ENCODE measurements at places on chromosomes 7 and 10. TPM values are rescaled to one million over a fixed set of nuclear protein-coding genes. Genes with fewer than 3 reads are reported as not detected.

GRCh38 chr7:46143949-46144917, 223.2 kb upstream of the IGFBP3 start:
- DNase-seq = no peak

GRCh38 chr10:103042129-103042528, 124.0 kb downstream of the CNNM2 start:
- no peak for DNase-seq

GRCh38 chr7:75881436-75882095, 2.7 kb downstream of the RHBDD2 start:
- DNase-seq = no peak

DNA sequence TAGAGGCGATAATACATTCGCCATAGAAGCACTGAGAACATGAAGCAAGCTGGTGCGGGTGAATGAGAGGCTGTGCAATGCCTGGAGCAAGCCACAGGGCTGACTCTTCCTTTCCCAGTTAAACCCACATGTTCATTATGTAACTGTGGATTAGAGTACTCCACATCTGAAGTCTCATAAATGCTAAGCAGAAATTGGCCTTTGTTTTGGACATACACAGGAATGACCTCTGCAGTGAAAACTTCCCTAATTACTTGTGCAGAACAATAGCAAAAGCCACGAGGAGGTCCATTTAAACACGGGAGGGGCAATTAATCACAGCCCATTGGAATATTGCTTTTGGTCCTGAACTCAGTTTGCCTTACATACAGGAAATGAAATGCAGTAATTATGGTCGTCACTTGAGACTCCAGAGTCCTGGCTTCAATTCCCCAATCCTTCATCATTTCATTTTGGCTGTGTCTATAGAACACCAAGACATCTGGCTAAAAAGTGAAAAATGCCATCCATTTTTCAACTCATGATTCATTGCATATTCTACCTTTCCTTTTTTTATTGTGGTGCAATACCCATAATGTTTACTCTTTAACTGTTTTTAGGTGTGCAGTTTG, 78.7 kb upstream of the CXCL12 start:
- peak; percentile 3 for DNase-seq

DNA sequence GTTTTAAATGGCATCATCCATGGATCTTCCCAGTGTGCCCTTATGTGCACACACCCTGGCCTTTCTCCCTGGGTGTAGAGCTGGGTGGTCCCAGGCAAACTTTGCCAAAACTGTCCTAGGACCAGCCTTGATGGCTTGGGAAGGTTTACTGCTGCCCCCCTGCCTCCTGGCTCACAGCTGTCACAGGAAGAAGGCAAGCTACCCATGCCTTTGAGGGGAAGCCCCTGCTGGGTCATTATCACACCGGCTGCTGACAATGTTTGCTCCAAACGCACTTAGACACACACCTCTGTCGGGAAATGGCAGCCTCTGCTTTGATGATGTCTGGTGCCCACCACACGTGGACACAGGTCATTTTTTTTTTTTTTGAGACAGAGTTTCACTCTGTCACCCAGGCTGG, 25.2 kb upstream of the FIGNL1 start:
- no peak for DNase-seq

DNA sequence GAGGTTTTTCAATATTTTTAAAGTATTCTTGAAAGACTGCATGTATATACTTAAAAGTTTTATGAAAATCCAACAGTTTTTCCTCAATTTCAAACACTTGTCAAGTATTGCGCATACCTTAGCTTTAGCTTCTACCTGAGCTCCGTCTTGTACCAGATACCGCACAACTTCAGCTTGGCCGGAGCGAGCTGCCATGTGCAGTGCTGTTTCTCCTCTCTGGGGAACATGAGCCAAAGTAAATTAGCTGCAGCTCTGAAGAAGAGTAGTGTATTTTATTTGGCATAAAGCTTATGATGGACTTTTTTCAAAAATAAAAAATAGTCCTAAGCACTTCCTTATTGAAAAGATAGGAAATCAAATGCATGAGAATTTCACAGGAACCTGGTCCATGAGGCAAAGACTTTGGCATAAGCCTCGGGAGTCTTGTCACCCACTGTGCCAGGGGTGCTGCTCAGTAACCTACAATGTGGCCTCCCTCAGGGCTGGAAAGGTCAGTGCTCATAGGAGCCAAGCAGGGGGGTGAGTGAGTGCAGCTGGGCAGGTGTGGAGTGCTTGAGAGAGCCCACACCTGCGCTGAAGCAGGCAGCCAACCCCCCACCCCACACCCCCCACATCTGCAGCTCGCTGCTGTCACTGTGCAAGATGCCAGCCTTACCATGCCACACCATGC, 189.5 kb downstream of the ANK3 start:
- no peak for DNase-seq

The PTPRN2 gene
- 1.2 TPM for total RNA-seq

The TMEM176A gene
- 0.35 TPM for total RNA-seq

DNA sequence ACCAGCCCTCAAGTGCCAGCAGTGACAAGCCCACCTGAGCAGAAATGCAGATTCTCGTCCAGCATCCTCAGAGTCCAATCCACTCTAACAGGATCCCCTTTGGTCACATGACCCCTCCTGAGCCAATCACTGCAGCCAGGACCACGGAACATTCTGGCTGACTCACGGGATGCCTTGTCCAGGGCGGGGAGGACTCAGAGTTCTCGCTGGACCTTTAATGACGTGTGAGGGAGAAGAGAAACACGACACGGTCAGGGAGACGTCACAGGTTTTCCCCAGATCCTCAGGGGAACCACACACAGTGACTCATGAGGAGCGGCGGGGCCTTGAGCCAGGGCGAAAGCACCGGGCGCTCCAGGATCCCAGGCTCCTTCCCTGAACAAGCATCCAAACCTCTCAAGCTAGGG, 155.7 kb downstream of the PTPRN2 start:
- peak; percentile 53 for DNase-seq

DNA sequence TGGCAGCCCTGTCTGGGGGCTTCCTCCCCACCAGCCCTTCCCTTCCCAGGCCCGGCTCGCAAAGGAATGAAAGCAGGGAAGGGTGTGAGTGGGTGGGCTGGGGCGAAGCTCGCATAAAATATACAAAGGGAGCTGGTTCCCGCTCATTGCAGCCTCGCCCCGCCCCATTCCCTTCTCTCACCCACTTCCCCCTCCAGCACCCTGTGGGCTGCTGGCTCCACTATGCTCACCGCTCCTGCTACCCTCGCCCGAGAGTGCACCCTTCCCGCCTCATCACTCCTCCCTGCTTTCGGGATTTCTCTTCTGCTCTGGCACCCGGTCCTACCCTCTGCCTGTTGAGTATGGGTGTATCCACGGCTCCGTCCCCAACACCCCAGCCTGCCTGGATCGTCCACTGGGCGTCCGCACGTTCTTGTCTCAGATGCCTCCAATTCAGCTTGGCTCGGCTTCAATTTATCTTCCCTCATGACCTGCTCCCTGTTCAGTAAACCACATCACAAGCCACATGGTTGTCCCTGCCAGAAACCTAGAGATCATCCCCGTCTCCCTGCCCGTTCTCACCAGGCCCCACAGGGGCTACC, 14.4 kb upstream of the TTYH3 start:
- no peak for DNase-seq

DNA sequence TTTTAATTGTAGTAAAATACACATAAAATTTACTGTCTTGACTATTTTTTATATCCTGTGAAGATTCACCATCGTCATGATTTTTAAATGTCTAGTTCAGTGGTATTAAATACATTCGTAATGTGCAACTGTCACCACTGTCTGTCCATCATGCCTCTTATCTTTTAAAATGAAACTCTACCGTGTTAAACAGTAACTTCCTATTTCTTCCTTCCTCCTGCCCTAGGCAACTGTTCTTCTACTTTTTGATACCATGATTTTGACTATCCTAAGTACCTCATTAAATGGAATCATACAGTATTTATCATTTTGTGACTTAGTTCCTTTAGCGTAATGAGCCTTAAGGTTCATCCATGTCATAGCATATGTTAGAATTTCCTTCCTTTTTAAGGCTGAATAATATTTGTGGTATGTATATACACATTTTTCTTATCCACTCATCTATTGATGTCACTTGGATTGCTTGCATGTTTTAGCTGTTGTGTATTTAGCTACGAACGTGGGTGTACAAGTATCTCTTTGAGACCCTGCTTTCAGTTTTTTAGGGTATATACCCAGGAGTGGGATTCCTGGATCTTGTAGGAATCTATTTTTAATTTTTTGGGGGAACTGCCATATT, 13.5 kb downstream of the SLK start:
- DNase-seq = no peak

GRCh38 chr10:78510566-78511323, 477.1 kb downstream of the RPS24 start:
- no peak for DNase-seq

The FKBP6 gene
- total RNA-seq = not detected

The FFAR4 gene
- not detected for total RNA-seq

DNA sequence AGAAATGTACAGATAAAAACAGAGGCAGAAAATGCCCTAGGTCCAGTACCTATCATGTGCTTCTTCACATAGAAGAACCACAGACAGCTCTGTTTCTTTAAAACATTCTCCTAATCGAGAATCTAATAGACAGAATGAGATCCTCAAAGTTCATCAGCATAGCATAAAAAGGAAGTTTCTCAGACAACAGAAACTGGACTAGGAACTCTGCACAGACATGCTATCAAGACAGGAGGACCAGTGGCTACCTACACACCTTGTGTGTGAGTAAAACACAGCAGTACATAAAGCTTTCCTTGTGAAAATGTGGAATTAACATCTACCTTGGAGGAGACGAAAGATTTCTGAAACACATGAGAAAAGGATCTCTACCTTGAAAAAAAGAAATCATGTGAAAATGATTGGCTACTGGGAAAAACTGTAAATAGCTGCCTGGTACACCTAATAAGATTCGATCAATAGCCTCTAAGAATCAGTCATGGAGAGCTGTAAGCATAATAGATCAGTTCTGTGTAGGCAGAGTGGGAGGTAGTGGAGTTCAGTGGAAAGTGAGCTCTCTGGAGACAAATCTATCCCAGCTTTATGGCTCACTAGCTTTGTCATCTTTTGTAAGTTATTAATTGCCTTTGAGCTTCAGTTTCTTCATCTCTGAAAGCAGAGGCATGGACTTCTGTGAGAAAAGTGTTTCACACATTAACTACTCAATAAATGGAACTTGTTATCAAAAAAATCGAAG, 26.7 kb downstream of the ELAPOR2 start:
- no peak for DNase-seq

- DNase-seq = no peak
These were observed 146.3 kb downstream of the SKIDA1 start for GRCh38 chr10:21379143-21379542.

DNA sequence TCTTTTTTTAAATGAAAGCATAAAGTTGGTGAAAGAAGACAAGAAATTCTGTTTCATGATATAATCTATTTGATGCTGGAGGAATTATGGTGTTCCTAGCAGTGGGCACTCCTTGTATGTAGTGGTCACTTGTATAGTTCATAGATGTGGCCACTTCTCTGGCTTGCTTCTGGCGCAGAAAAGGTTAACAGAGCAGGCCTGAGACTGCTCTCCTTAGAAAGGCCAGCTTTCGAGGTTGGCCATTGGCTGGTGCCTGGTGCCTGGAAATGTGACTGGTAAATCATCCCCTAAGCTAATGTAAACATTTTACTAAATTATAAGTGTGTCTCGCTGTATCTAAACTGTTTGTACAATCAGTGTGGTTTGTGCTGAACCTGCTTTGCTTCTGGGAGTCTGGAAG, 276.1 kb downstream of the PHTF2 start:
- no peak for DNase-seq

The GRM3 gene
- total RNA-seq = not detected

DNA sequence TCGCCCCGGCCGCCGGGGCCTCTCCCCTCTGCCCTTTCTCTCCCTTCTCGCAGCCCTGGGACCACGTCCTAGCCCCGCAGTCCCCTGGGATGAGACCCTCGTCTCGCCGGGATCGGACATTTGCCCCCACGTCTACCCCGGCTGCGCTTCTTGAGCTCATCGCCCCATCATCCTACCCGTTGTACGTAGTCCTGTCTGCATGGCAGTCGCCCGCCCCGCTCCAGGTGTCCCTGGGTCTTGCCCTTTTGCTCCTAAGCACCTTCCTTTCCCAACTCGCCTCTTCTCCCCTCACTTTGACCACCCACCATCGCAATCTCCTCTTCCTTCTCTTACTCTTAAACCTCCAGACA, 582 bp downstream of the TPST1 start:
- DNase-seq = no peak

GRCh38 chr7:141600168-141601006, 49.2 kb downstream of the AGK start:
- DNase-seq = no peak

GRCh38 chr10:5356302-5356763, 8.4 kb upstream of the UCN3 start:
- DNase-seq = no peak

The MYO1G gene
- not detected for total RNA-seq

DNA sequence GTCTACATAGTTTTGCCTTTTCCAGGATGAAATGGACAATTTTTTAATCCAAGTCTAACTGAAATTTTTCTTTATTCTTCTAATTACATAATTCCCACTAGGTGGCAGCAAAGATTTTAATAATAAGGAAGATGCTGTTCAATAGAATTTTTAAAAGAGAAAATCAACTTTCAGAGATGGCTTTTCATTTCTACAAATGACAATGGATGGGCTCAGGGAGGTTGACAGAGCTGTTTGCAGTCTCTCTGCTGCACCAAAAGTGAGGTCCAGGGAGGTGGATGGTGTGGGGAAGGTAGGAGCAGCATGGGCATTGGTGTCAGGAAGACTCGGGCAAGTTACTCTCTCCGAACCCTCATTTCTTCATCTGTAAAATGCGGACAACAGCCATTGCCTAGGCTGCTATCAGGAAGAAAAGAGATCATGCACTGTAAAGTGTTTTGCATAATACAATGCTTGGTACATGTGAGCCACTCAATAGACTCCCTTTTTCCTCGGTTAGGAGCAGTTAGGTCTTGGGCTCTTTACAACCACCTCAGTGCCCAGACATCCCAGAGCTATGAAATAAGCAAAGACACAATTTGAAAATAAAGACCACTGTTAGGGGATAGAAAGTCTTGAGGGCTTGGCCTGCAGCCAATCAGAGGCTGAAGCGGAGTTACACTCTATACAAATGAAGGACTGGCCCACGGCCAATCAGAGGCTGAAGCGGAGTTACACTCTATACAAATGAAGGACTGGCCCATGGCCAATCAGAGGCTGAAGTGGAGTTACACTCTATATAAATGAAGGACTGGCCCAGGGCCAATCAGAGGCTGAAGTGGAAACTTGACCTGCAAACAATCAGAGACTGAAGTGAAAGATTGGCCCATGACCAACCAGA, 107.1 kb downstream of the ABLIM1 start:
- DNase-seq = peak; percentile 51

GRCh38 chr7:135980665-135981180, 3.6 kb upstream of the MTPN start:
- DNase-seq = peak; percentile 70

Data from renal cortical epithelial cell (primary cell).